ENCODE measurements at places on chromosomes 6 and 20.

- no peak for DNase-seq
Measured at GRCh38 chr6:107717781-107718180, 106.3 kb downstream of the SCML4 start.

GRCh38 chr6:56891754-56892153 lies 63.2 kb upstream of the BEND6 start:
- DNase-seq: no peak

GRCh38 chr6:43129434-43130194 lies 41.5 kb upstream of the SRF start:
- no peak for DNase-seq

GRCh38 chr6:20589266-20589665 lies 55.0 kb downstream of the CDKAL1 start:
- DNase-seq: no peak

- no peak for DNase-seq
Measured at GRCh38 chr6:116975600-116975999, 98.6 kb downstream of the RFX6 start.

GRCh38 chr6:84815896-84816735 lies 51.7 kb upstream of the TBX18 start:
- DNase-seq: no peak
